Muscle of leg (tissue), 16 donors: ENCODE measurements at places on chromosomes 1 and 21. TPM values are rescaled to one million over a fixed set of nuclear protein-coding genes. Genes with fewer than 3 reads are reported as not detected.
A peak's percentile ranks its signal among the peaks of the same experiment; 100 is the strongest.

- peak; percentile 24 for DNase-seq
Observed at GRCh38 chr1:173043253-173043652, 7.5 kb downstream of the TNFSF18 start.

GRCh38 chr21:37656899-37657298 is 259.4 kb downstream of the KCNJ6 start:
- no peak for DNase-seq

DNA sequence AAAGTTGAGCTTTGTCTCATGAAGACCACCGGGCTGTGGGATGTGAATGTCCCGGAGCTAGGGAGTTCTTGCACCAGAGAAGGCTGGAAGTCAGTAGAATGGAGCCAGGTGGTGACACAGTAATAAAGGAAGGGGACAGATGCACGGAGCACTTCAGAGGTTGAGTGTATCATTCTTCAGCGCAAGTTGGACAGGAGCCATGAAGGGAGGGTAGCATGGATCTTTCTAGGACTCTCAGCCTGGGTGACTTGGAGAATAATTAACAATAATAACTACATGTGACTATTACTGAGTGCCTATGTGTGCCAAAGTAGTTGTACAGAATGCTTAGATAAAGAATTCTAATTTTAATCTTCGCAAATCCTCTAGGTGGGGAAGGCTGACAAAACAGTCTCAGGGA is 258.7 kb upstream of the AJAP1 start:
- no peak for DNase-seq

The OSCP1 gene
- 4.7 TPM for polyA plus RNA-seq
